ENCODE measurements at places on chromosomes 1 and 21.

DNA sequence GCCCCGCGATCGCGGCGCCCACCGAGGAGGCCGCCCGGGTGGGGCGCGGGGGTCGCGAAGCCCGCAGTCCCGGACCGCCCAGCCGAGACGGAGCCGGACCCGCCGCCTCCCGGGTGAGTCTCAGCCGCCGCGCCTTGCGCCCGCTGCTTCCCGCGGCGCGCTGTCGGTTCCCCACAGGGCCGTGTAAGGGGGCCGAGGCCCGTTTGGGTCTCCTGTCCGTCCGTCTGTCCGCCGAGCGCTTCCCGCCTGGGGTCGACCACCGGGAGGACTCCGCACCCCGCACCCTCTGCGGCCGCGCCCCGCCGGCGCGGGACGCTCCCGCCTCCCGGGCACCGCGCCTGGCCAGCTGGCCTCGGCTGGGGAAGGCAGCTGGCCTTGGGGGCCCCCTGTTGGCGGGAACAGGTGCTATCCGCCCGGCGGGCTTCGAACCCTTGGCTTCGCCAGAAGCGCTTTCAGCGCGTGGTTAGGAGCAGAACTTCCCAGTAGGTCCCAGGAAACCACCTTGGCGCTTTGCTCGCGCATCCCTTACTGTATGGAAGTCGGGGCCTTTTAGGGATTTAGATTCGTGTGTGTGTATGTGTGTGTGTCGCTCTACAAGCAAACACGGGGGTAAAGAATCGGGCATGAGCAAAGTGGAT lies 414 bp downstream of the TMEM51 start:
- DNase-seq, result peak; percentile 53

- DNase-seq, result peak; percentile 29
These were observed 1.1 kb downstream of the IGSF8 start for GRCh38 chr1:160097151-160097910.

- no peak for DNase-seq
These were observed 3.8 kb upstream of the TGFB2 start for GRCh38 chr1:218341325-218341724.

DNA sequence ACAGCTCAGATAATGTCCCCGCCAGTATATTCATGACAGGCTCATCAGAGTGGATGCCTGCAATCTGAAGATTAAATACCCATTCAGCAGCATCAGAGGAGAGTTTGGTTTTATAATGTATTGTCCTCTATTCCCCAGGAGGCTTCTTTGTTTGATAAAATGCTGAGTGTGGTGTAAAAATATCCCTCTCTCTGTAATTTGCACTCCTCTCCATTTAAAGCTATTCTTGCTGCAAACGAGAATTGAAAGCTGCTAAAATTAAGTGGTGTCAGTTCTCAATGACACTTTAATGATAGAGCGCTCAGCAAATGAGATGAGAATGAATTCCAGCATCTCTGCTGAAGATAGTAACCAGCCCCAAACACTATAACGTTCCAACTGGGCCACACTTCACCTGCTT lies 205.7 kb upstream of the RRP15 start:
- no peak for DNase-seq

GRCh38 chr1:222814536-222815439 lies at the start of gene DISP1:
DISP1 (plus strand) TSS chr1:222815039; CDS start chr1:222942824, 127,785 bp downstream.
- DNase-seq, result peak; percentile 80

- no peak for DNase-seq
These were observed 10.0 kb downstream of the CYP4A22 start for GRCh38 chr1:47147047-47147785.

DNA sequence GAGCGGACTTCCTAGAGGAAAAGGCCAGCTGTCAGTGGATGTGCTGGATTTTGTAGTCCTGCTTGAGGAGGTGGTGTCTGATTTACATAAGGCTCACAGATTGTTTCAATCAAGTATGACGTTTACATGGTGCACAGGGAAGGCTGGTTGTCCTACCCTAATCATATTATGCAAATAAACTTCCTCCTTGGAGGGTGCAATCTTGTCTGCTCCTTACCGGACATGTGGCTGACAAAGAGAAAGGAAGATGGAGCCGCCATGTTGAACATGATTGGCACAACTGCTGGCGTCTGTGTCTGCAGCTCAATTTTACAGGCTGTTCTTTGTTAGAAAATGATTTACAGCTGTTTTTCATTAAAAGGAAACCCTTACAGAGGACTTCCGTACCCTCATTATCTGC lies 1656.1 kb downstream of the KCNT2 start:
- DNase-seq, result no peak

DNA sequence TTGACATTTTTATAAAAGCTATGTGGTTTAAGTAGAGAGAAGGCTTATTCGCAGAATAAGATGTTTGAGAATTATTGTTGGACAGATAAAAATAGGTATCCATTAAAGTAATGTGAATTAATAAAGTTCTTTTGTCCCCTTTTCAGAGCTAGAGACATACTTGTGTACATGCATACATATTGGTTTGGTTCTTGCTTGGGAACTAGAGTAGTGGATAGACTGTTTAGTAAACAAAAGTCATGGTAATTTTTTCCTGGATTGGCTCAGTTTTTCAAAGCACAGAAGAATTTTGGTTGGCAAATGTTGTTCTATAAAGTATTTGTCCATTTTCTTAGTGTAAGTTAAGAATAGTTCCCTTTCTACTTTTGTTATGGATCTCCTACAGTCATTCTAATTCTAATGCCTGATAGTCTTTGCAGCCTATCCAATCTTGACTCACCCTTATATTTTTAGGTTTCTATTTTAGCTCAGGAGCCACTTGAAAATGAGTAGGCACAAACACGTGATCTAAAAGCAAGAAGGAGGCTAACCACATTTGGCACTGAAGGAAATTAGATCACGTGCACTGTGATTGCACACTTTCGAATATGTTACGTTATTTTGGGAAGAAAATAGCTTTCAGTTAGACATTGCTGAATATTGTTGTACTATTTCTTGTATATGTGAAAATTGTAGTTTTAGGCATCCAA lies 47.0 kb downstream of the RABGAP1L start:
- peak; percentile 63 for DNase-seq

- no peak for DNase-seq
These were observed 36.6 kb downstream of the ITPKB start for GRCh38 chr1:226702318-226702956.

DNA sequence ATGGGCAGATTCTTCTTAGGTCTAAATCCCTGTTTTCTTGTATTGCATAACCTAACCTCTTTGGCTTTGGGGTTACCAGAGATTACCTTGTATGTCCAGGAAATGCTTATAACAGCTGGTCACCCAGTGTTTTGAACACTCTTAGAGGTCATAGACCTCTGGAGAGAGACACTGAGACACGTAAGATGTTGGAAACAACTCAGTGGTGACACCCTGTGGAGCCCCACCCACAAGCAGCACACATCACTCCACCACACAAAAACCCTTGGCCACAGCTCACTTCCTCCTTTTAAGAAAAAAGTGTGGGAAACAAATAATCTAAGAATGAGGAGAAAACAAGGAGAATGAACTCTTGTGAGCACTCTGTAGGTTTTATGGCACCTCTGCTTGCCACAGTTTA lies 26.3 kb upstream of the CYP4B1 start:
- no peak for DNase-seq

DNA sequence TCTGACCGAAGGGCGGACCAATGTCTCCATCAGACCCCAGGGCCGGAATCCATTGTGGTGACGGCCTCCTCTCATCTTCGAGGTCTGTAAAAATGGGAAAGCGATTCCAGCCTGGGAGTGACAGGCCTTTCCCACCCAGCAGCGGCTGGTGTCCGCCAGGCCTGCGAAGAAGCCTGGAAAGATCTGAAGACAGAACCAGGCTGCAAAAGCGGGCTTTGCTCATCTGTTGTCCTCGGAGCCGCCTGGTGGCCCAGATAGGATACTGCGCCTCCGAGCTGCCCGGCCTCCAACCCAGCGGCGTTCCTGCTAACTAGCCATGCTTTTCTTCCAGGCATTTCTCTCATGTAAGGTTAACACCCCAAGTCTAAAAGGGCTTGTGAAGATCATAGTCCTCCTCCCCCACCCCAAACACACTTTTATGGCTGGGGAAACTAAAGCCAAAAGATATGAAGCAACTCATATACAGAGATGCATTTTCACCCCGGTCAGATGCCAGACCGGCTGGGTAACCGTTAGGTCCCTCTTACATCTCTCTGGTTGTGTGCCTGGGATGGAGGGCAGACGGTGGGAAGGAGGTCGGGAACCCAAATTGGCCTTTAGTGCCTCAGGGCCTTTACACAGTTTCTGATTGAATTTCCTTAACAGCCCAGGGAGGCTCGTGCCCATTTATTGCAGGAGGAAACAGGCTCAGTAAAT lies 1.9 kb upstream of the DHRS3 start:
- peak; percentile 87 for DNase-seq

- DNase-seq, result no peak
These were observed 20.6 kb upstream of the PPM1J start for GRCh38 chr1:112735752-112736151.

GRCh38 chr1:232643251-232643650 lies 13.3 kb upstream of the SIPA1L2 start:
- DNase-seq, result no peak

- DNase-seq, result no peak
These were observed 108.2 kb downstream of the NAV1 start for GRCh38 chr1:201647094-201647493.

DNA sequence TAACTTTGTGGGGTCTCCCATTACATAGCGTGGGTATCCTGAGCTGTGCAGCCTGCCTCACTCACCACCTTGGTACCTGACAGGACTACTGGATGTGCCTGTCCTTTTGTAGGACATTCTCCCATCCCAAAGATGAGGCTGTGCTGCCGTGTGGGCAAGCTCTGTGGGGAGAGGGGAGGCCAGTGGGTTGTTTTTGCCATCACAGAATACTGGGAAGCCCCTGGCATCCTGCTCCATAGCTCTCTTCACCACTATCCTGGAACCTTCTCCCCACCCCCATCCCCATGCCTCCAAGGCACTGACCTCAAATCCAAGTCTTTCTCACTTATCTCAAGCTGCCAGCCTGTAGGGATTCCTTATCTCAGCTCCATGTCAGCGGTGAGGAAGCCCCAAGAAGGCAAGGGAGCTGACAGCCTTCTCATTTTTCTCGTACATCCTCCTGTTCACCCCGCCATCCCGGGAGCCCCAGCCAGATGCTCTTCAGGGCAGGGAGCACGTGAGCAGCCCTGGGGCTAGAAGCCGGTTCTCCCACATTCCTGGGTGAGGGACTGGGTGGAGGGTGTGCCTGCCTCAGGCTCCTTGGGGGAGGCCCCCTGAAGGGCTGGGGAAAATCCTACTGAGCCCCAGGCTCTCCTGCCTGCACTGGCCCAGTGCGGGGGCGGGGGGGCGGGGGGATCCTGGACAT lies 2.4 kb upstream of the ELF3 start:
- DNase-seq, result no peak

DNA sequence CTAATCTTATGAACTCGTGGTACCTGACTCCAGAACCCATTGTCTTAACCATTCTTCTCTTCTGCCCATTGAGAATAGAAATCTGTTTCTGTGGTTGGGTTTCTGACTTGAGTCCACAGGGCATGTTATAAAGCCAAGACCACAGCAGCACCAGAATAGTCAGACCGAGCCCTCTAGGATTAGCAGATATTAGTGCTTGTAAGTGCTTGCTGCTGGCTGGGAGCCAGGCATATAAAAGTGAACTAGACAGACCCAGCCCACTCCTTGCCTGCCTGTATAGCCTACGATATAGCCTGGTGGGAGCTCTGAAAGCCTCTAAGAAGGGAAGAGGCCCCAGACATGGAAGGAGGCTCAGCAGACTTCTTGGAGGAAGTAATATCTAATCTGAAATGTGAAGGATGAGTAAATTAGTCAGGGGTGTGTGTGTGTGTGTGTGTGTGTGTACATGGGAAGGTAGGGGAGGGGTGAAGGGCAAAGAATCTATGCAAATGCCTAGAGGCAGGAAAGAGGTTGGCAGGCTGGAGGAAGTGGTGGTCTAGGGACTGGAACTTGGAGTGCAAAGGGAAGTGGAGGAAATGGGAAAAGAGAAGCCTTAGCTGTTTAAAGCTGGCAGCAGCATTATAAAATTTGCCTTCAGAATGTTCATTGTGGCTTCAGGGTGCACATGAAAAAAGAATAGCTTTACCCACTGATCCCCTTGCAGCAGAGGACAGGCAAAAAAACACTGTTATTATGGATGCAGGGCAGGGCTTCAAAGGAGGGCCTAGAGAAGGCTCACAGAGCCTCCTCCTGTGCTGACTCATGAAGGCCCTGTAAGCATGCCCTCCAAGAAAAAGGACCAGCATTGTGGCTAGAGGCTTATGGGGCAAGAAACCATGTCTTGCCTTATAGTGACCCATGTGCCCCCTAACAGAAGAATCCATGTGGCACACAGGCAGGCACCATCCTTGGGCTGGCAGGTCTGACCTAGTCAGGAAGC lies 169.2 kb downstream of the LMX1A start:
- no peak for DNase-seq

DNA sequence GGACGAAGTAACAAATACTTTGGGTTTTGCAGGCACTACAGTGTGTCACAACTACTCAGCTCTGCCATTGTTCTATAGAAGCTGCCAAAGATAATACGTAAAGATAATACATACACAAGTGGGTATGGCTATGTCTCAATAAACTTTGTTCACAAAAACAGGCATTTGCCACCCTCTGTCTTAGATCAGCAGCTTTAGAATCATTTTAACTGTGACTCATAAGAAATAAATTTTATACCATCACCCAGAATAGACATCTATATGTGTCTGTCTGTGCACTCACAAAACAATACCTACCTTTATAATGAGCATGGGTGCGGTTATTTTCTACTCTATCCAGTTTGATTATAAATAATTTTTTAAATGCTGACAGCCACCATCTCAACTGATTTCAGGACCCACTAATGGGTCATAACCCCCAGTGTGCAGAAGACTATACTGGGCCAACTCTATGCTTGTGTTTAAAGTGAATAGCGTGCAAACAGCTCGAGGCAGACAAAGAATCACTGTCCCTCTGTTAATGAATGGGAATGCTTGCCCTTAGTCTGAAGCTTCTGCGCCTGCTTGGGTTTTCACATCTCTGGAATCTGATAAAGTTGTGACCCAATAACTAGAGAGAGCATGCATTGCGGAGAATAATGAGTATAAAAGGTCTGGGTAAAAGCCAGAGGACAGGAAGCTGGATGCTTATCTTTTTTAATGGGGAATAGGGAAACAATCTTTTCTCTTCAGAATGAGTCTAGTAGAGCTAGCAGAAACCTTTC lies 216.2 kb downstream of the PLPP3 start:
- no peak for DNase-seq

DNA sequence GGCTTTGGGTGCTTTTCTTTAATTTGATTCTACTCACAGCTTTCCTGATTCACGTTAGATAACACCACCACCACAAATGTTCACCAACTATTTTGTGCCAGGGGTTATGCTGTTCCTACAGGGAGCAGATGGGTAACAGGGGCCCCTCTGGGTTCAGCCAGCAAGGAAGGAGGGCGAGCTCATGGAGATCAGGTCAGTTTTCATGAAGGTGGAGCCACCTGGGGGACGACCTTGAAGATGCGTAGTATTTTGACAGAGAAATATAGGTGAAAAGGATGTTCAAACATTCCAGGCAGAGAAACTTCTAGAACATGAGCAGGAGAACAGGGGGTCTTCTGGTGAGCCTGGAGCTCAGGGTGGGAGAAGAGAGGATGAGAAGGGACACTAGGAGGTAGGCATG lies 28.9 kb downstream of the KIAA0040 start:
- DNase-seq, result no peak

Measured in activated CD4-positive, alpha-beta T cell treated with anti-CD3 and anti-CD28 coated beads, Interleukin-2, Interleukin-6, amounts not matched to agents 100 ng/mL and 50 ng/mL, durations not matched to agents 16 hours and 8 hours (primary cell).